ENCODE measurements at places on chromosomes 12 and 14.
A peak's percentile ranks its signal among the peaks of the same experiment; 100 is the strongest.

DNA sequence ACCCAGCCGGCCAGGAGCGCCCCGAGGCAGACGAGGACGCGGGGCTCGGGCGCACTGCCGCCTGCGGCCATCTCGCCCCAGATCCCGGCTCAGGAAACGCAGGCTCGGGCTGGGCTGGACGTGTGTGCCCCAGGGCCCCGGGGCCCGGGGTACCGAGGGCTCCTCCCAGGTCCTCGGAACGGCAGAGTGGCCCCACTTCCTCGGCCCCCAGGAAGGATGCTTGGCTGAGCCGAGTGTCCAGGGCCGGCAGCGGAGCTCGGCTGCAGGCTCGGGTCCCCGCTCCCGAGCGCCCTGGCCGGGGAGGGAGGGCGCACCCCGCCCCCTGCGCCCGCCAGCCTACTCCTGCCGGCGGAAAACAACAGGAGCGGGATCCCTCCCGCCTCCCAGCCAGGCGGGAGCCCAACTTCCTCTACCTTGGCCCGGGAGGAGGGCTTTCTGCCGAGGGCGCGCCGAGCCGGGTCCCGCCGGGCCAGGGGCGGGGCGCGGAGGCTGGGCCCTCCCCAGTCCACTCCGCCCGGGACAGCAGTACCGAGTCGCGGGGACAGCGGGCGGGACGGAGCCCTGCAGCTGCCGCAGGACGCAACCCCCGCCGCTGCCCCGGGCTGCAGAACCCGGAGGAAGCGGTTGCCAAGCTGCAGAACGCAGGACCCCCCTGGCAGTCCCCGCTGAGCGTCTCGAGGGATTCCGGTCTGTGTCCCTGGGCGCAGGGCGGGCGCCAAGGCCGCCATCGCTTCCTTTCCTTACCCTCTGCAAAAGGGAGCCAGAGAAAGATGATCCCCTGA, at the start of gene VSIG10:
Gene VSIG10 (minus strand): TSS at position 411 of the 782 bp plus-strand sequence. CDS start 340 bp downstream, at position 71.
- peak; percentile 17 for DNase-seq

GRCh38 chr14:104290058-104290667, 151.8 kb downstream of the KIF26A start:
- no peak for DNase-seq

DNA sequence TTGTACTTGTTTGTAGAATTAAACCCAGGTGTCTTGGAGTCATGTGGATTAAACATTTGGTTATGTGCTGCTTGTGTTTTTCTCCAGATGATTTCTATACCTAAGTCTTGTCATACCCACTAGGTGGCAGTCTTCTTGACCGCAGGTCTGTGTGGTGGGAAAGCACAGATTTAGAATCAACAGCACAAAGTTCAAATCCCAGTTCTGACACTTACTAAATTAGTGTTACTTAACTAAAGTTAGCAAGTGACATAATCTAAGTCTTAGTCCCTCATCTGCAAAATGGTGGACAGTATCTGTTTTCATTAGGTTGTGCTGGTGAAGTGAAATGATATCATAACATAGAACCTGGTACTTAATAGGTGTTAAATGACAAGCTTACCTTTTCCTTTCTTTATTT, 151.0 kb upstream of the ARHGAP5 start:
- DNase-seq, result peak; percentile 36

- no peak for DNase-seq
These were observed 25.1 kb downstream of the UBR7 start for GRCh38 chr14:93232159-93232558.

DNA sequence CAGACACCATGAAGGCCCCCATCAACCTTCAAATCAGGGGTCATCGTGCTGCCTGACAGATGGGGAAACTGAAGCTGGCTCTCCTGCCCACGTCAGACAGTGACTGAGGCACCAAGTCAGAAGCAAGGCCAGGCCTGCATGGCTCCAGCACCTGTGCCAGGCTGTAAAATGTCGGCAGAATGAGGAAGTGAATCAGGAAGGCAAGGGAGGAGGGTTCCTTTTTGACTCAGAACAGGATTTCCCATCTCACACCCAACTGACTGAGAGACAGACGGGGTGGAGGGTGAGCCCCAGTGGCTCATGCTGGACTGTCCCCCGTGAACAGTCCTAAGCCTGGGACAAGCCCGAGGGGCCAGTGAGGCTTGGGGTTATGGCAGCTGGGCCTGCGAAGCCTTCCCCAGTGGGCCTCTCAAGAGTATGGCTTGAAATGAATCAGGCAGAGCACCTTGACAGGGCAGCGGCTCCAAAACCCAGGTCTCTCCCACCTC, 20.9 kb downstream of the SYNE3 start:
- peak; percentile 86 for DNase-seq

DNA sequence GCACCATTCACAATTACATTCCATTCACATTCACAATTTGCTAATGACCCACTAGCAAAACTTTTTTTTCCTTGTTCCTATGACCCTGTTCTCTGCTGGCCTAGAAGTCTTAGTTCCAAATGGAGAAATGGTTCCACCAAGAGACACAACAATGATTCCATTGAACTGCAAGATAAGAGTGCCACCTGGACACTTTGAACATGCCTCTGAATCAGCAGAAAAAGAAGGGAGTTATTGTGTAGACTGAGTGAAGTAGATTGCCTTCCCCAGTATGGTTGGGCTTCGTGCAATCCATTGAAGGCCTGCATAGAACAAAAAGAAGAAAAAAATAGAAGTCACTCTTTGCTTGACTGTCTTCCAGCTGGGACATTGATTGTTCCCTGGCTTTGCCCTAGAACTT, 133.8 kb upstream of the PMCH start:
- DNase-seq, result no peak

DNA sequence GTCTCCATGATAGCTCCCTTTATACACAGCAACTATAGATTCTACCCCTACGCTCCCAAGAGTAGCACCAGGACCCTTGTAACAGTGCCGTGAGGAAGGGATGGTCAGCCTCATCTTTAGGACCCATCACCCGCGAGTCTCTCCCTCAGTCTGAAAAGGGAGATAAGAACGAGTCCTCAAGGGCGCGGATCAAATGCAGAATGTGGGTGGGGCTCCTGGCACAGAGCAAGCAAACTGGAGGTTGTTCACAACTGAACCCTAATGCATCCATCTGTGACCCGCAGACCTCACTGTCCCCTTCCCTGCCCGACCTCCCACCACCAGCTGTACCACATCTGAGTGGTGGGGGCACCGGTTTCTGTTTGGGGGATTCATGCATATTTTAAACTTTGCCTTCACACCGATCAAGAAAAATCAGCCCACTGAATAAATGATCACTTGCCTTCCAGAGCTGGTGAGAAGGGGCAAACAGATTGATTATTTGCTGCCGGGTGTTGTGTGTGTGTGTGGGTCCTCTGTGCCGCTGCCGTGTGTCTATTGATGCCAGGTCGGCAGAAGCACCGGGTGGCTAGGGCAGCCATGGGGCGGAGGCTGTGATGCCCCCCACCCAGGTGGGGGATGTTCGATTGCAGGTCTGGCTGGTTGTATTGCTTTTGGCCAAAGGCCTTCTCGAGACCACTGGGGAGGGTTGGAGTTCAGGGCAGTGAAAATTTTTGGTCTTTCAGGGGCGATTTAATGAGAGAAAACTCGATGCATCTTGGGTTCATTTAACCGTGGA, 35.7 kb upstream of the BEGAIN start:
- DNase-seq, result no peak

All from naive B cell (primary cell).